B cell (primary cell): ENCODE measurements at places on chromosomes 2 and 18. TPM values are rescaled to one million over a fixed set of nuclear protein-coding genes. Genes with fewer than 3 reads are reported as not detected.

The FAM237A gene
- total RNA-seq, result not detected in 2 replicates

The ATOH8 gene
- not detected in 2 replicates for total RNA-seq

The IL1RL2 gene
- total RNA-seq, result not detected in 2 replicates

The RSAD2 gene
- 1.5 and 2.0 TPM in 2 replicates for total RNA-seq

The CTNNA2 gene
- total RNA-seq, result not detected in 2 replicates

The CRYGD gene
- total RNA-seq, result not detected in 2 replicates

DNA sequence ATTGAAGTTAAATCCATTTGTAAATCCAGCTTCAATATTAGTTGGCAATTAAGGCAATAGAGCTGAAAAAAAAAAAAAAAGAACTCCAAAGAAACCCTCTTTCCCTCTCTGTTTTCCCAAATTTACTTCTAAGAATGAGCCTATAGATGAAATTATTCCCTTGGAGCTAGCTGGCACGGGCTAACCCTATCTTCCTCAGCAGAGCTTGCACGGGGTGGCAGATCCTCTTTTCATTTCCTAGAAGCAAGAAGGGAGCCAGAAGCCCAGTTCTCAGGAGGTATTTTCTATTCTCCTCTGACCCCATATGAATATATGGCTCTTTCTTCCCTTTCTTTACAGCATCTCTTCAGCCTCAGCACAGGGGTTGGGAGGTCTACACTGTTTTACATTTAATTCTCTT, 426.0 kb downstream of the TGIF1 start:
- H3K4me3 ChIP-seq, result no peak overlapping the region
- no peaks in the 10 kb centered on the region for H3K36me3 ChIP-seq
- H3K27ac ChIP-seq, result no peak overlapping the region
- H3K4me1 ChIP-seq, result no peaks in the 10 kb centered on the region
- no peak for DNase-seq

- no peak for DNase-seq
- H3K36me3 ChIP-seq, result no peaks in the 10 kb centered on the region
- H3K27ac ChIP-seq, result no peak overlapping the region
- H3K4me3 ChIP-seq, result no peak overlapping the region
Measured at GRCh38 chr2:1829796-1830195, 85.5 kb upstream of the PXDN start.

DNA sequence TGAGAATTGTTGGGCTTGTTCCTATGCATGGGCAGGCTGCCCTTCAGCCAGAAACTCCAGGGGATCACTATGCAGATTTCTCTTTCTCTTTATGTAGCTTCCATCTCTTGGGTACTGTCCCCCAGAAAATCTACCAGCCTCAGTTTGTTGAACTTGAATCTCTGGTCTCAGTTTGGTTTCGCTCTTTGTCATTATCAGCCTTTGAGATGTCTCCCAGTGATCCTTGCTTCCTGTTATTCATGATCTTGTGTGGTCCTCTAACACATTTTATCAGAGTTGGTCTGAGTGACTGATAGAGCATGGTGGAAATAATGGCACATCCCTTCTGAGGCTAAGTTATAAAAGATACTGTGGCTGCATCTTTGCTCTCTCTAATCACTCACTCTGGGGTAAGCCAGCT, 7.8 kb downstream of the TMEM87B start:
- no peaks in the 10 kb centered on the region for H3K27me3 ChIP-seq
- no peak for DNase-seq
- H3K4me1 ChIP-seq, result peaks cover 5% of the 10 kb centered on the region
- H3K27ac ChIP-seq, result no peak overlapping the region
- no peak overlapping the region for H3K4me3 ChIP-seq
- H3K36me3 ChIP-seq, result peaks cover 63% of the 10 kb centered on the region

DNA sequence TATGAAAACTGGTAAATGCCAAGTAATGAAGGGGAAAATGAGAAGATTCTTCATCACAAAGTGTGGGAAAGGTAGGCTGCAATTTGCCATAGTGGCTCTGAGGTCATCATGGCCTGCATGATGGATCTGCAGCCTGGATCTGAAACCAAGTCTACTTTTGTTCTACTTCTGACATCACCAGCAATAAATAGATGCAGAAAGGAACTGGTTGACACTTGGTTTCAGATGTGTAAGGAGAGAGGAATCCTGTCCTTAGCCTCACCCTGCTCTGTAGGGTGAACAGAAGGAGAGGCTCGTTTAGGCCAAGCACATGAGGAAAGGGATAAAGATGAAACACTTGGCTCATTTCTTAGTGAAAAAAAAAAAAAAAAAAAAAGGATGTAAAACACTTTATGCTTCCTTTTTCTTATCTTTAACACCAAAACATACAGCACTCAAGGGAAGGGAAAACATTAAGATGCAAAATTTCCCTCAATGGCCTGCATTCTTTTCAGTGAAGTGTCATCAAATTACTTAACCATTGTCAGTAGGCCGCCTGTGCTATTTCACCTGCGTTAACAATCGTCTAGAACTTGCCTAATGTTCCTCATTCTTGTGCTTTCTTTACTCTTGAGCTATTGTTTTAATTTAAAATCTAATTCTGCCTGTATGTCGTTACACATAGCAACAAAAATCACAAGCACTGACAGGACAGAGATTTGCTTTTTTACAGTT, 3.9 kb downstream of the NEB start:
- H3K4me3 ChIP-seq, result no peak overlapping the region
- peak; percentile 49 for DNase-seq
- H3K27me3 ChIP-seq, result no peaks in the 10 kb centered on the region

DNA sequence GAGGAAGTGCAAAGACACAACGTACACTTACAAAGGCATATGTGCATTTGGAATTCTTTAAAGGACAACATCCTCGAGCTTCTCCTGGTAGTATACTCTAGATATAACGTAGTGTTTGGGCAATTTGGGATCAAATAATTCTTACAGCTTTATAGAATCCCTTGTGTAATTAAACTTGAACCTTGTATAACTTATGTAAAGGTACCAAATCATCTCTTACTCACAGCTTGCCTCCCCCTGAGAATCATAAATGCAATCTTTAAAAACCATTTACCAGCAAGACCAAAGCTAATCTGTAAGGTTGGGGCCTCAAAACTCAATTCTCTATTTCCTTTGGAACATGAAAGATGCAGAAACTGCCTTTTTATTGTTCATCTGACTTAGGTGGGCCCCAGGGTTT, 12.2 kb upstream of the TNP1 start:
- H3K4me3 ChIP-seq, result no peak overlapping the region
- no peak overlapping the region for H3K27ac ChIP-seq
- no peaks in the 10 kb centered on the region for H3K4me1 ChIP-seq
- no peak for DNase-seq

DNA sequence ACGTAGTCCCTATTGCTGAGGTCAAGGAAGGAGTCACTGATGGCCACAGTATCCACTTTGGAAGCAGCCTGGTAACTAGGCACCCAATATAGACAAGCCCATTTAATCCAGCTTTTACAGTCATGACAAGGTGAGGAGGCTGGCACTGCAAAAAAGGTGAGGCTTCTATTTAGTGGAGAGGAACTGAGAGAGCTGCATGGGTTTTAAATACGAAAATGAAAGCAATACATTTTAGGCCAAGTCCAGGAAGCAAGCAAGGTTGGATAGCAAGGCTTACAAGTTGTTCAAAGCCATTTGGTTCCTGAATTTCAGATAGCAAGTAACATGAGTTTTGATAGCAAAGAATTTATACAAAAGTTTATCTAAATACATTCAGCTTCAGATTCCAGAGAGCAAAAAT, 80.4 kb downstream of the SGPP2 start:
- H3K4me3 ChIP-seq, result no peak overlapping the region
- H3K4me1 ChIP-seq, result peaks cover 3% of the 10 kb centered on the region
- peak; percentile 8 for DNase-seq

DNA sequence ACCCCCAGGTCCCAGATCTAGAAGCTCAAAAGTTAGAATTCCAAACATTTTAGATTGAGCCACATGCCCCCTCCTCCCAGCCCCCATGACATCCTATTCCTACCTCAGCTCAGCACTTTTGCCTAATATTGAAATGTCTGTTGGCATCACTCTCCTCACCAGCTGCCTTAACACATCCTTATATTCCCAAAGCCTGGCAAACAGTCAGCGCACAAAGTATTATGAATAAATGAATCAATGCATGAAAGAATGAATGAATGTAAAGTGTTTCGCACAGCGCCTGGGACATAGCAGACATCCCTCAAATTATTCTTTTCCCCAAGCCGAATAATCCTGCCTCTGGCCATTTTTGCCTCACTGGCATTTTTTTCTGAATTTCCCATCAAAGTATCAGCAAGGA, 175.8 kb downstream of the TNS1 start:
- no peak for DNase-seq
- H3K27ac ChIP-seq, result no peak overlapping the region
- H3K4me3 ChIP-seq, result no peak overlapping the region
- no peaks in the 10 kb centered on the region for H3K27me3 ChIP-seq
- no peaks in the 10 kb centered on the region for H3K36me3 ChIP-seq

GRCh38 chr18:43542016-43542415, 264.7 kb upstream of the SYT4 start:
- no peaks in the 10 kb centered on the region for H3K36me3 ChIP-seq
- DNase-seq, result no peak
- H3K4me3 ChIP-seq, result no peak overlapping the region
- no peak overlapping the region for H3K27ac ChIP-seq
- H3K27me3 ChIP-seq, result no peaks in the 10 kb centered on the region

DNA sequence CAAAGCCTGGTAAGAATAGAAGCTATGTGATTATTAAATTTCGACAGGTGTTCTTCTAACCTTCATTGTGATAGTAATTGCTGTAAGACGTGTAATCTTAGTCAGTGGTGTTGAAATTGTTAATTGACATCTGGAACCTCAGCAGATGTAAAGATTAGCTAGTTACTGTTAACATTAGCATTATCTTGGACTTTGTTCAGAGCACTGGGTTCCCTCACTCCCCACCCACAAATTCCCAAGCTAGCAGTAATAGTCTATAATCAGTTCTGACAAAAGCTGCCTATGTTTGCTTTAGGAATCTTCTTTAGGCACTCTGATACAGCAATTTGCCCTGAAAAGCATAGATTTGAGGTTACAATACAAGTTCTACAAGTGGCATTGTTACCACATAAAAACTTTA, 233.7 kb downstream of the EN1 start:
- no peaks in the 10 kb centered on the region for H3K27me3 ChIP-seq
- H3K27ac ChIP-seq, result no peak overlapping the region
- no peak overlapping the region for H3K4me3 ChIP-seq
- H3K4me1 ChIP-seq, result no peaks in the 10 kb centered on the region

DNA sequence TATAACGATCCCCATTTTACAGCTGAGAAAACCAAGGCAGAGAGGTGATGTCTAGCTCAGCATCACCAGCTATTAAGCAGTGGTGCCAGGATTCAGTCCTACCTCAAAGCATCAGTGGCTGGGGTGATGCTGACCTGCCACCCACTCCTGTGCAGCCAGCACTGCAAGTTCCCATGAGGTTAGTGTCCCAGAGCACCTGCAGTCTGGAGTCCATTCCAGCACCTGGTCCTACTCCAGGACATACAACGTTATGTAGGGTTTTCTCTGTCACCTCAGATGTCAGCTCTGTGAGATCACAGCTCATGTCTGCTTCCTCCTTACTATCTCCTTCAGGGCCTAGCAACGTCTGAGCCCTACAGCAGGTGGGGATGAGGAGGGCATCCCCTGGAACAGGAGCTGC, 328.0 kb upstream of the HS6ST1 start:
- no peaks in the 10 kb centered on the region for H3K36me3 ChIP-seq
- no peak overlapping the region for H3K4me3 ChIP-seq
- H3K4me1 ChIP-seq, result no peaks in the 10 kb centered on the region
- no peaks in the 10 kb centered on the region for H3K27me3 ChIP-seq
- H3K27ac ChIP-seq, result no peak overlapping the region
- DNase-seq, result no peak

- H3K27ac ChIP-seq, result no peak overlapping the region
- H3K27me3 ChIP-seq, result no peaks in the 10 kb centered on the region
- no peak for DNase-seq
- H3K4me1 ChIP-seq, result peaks cover 12% of the 10 kb centered on the region
Measured at GRCh38 chr18:49398331-49398730, 62.1 kb downstream of the DYM start.

DNA sequence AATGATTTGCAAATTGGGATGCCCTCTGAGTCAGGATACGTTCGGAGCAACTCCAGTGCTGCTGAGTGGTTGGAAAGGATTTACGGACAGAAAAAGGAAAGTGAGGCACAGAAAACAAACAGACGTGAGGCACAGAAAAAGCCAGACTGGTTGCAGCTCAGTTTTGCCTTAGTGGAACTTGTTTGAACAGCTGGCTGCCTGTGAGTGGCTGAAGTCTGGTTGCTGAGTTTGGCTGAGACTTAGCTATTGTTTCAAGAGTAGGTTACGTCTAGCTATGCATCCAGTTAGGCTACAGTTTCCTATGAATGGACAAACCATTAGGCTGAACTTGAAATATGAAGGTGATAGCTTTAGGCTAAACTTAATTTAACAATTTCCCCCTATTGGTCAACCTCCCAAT, 256.6 kb downstream of the VAPA start:
- H3K36me3 ChIP-seq, result no peaks in the 10 kb centered on the region
- no peaks in the 10 kb centered on the region for H3K4me1 ChIP-seq
- H3K27ac ChIP-seq, result no peak overlapping the region
- no peak for DNase-seq
- no peaks in the 10 kb centered on the region for H3K27me3 ChIP-seq

DNA sequence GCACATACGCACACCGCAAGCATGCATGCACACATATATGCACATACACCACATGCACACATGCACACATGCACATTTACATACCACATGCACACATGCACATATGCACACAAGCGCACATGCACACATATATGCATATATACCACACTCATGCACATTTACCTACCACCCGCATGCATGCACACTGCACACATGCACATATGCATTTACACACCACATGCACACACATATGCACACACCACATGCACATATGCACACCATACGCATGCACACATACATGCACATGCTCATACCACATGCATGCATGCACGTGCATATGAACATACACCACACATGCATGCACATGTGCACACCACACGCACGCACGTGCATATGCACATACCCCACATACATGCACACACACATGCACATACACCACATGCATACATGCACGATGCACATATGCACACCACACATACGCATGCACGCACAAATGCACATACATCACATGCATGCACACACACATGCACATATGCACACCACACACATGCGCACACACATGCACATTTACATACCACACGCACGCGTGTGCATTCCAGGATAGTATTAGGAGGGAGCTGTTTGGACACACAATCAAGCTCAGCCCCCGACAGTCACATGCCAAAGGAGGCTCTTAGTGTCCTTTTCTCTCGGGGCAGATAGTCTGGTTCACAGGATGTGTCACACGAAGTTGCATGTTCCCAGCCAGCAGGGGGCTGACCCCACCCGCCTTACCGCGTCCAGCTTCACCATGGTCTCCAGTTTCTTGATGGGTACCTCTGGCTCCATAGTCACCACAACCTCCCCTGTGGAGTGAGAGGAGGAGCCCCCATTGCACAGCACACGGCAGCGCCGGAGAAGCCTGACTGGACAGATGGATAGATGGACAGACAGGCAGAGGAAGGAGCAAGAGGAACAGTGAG, 5.9 kb downstream of the OTOF start:
- H3K4me1 ChIP-seq, result no peaks in the 10 kb centered on the region
- H3K4me3 ChIP-seq, result no peak overlapping the region
- H3K27ac ChIP-seq, result no peak overlapping the region

GRCh38 chr2:239297142-239298004, 103.4 kb downstream of the HDAC4 start:
- DNase-seq, result no peak
- no peaks in the 10 kb centered on the region for H3K36me3 ChIP-seq
- H3K27me3 ChIP-seq, result no peaks in the 10 kb centered on the region
